CD4-positive, alpha-beta T cell treated with Interleukin-12 subunit alpha and Interleukin-12 subunit beta, for 1 hour (primary cell): ENCODE measurements at places on chromosomes 6 and 20.
A peak's percentile ranks its signal among the peaks of the same experiment; 100 is the strongest.

DNA sequence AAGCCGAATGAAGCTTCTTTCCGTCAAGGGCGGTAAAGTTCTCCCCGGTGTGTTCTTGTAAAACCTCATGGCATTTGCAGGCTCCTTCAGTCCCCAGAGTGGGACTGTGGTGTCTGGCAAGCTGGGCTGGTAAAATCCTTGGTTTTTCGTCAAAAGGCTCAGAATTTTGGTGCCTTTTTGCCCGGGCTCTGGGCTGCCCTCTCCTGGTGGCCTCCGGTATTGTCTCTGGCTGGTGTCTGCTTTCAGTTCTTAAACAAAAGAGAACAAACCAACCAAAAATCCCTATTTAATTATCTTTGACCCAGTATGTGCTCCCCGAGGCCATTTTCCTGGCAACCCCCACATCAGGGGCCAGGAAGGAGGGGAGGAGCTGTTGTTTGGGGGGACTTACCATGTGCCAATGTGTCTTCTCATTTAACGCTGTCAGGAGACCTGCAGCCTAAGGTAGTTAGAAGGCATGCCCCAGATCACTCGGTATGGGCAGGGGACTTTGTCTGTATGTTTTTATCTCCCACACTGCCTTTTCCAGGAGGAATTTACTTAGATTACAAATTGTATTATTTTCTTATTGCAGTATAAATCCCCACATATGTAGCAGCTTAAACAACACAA lies 11.1 kb downstream of the CDH4 start:
- peak; percentile 7 for DNase-seq

GRCh38 chr6:39808964-39809363 lies 16.8 kb downstream of the DAAM2 start:
- DNase-seq = no peak

- no peak for DNase-seq
These were observed at the start of gene NRSN2 for GRCh38 chr20:346640-347316. TSS of gene NRSN2 (plus strand) at chr20:347111. CDS start at chr20:349644, 2,533 bp downstream.

DNA sequence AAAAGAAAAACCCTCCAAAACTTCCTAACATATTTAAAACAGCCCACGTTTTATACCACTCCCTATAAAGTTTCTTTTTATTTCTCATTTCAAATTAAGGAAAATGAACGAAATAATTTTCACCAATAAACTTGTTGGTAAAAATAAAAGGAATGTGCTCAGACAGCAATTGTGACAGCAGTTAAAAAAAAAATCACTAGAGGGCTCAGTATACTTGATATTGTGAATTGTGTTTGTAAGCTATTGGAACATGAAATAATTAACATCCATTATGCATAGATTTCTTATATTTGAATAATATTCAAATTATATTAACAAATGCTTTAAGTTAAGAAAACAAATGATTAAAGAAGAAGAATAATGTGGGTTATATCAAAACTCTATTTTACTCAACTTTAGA lies 105.5 kb downstream of the ASCC3 start:
- DNase-seq = no peak

- DNase-seq = no peak
These were observed 375.0 kb downstream of the CDC5L start for GRCh38 chr6:44762496-44762895.

- no peak for DNase-seq
These were observed 49.4 kb downstream of the PDSS2 start for GRCh38 chr6:107409942-107410341.

GRCh38 chr6:142692942-142693341 lies 252.0 kb downstream of the HIVEP2 start:
- peak; percentile 66 for DNase-seq

- DNase-seq = peak; percentile 30
These were observed 61.4 kb downstream of the TXLNB start for GRCh38 chr6:139230391-139230840.

DNA sequence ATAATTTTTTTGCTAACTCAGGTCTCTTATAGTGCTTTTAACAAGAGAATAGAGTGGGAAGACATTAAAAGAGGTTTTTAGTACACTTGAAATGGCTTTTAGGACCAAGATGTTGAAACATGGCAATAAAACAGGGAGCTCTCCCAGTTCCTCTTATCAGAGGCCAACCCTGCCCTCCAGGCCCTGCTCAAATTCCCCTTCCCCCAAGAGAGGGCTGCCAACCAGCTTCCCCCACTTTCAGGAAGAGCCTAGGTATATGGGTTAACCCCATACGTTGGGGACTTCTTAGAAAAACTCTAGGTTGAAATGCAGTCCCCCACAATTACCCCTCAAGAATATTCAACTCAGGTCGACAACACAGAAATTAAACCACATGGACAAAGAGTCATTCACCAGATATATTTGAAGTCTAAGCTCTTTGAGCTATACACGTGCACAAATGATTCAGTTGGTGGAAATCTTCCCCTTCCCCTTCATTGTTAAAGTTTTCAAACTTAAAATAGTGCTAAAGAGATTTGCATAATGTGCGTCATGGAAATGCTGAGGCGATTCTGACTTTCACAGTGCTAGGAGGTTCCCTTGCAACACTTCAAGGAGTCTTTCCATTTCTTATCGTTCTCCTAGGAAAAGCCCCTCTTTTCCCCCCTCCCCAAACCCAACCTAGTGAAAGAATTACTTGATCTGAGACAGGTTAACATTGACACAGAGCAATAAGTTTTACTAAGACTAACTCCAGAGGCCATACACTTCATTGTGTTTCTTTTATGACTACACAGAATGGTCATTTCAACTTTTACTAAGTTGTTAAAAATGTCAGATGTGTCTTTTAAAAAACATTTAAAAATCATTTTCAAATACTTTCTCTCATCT lies 49.8 kb upstream of the ENPP5 start:
- no peak for DNase-seq

DNA sequence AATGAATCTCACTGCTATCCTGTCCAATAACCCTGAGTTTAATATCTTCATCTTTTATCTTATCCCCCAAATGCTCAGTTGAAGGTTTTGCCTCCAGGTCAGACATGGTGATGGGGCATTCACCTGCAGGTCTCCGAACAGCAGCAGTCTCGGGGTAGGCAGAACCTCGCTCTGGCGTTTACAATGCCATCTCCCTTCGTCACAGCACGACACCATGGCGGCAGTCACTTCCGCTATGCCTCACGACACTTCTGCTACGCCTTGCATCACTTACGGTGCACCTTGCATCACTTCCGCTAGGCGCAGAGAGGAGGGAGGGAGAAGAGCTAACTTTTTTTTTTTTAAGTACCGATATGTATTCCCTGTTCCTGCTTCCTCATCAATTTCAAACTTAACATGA lies 194.9 kb downstream of the BCAS1 start:
- no peak for DNase-seq

DNA sequence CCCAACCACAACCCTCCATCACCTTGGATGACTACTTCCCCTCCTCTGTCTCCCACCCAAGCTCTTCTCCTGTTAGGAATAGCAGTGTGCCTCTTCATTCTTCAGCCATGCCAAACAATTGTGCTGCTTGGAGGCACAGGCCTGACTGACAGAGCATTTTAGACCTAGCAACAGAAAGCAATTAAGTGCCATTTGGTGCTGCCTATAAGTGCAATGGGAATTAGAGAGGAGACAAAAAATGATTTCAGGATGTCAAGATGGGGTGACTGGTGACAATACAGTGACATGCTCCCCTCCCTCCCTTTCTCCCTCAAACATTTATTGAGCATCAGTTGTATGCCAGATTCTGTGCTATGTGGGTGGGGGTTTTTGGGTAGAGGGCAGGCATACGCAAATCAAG lies 322.6 kb upstream of the MOCS1 start:
- no peak for DNase-seq

DNA sequence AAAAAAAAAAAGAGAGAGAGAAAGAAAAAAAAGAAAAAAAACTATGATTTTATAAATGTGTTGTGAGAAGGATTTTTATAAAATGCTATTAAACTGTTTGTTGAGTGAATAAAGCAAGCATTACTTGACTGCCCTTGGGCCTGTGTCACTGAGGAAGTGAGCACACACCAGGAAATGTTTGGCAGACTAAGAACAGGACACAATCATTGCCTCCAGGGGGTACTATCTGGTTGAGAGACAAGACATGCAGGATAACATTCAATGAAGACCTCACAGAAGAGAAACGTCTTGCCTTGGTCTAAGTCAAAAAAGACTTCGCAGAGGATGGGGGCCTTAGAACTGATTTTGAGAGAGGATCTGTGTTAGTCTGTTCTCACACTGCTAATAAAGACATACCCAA lies 40.6 kb downstream of the MTFR2 start:
- no peak for DNase-seq

- no peak for DNase-seq
These were observed 124.1 kb downstream of the PREX1 start for GRCh38 chr20:48703511-48704219.

- no peak for DNase-seq
These were observed 708.8 kb downstream of the HDGFL1 start for GRCh38 chr6:23278180-23278532.

GRCh38 chr6:42179945-42180313 lies 6.8 kb downstream of the GUCA1A start:
- no peak for DNase-seq

DNA sequence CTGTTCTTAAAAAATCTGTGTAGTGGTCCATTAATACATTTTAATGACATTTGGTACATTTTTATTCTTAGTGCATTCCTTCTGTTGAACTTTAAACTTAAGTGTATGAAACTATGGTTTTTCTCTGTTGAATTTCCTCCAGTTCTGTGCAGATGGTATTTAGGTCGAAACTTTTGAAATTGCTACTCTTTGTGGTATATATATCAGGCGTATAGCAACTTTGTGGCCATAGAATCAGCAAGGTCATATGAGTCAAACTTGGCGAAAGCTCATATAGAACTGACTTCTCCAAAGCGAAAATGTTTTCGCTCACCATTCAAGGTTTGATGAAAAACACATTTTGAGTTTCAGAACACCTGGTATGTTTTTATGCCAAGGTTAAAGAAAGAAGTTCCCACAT lies 93.7 kb downstream of the MAP3K4 start:
- DNase-seq = no peak

DNA sequence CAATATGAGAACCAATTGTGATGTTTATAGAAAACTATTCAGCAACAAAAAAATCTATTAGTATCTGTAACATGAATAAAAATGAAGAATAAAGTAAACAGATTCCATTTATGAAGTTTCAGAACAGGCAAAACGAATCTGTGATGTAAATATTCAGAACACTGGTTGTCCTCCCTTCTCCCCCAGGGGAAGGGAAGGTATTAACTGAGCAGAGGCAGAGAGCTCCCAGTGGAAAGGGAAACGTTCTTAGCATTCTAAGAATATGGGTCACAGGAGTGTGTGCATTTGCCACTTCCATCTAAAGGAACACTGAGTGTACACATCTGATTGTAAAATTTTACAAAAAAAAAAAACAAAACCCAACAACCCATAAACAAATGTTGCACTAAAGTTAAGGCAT lies 23.1 kb downstream of the SPAG4 start:
- DNase-seq = no peak

DNA sequence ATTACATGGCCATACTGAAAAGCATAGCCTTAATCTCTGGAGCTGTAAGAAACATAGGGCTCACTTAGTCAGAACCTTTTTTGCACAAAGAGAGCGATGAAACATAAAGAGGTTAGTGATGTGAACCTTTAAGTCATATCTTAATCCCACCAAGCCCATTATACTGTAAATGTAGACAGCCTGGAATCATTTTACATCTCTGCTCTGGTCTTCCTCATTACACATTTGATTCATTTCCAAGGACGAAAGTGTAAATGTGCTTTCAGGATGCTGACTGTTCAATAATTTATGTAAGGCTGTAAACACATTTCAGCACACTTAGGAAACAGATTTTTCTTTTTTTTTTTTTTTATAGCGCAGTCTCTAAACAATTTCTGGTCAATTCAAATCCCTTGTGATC lies 131.3 kb upstream of the B3GAT2 start:
- no peak for DNase-seq

GRCh38 chr6:112237595-112237994 lies 16.8 kb downstream of the LAMA4 start:
- DNase-seq = no peak

DNA sequence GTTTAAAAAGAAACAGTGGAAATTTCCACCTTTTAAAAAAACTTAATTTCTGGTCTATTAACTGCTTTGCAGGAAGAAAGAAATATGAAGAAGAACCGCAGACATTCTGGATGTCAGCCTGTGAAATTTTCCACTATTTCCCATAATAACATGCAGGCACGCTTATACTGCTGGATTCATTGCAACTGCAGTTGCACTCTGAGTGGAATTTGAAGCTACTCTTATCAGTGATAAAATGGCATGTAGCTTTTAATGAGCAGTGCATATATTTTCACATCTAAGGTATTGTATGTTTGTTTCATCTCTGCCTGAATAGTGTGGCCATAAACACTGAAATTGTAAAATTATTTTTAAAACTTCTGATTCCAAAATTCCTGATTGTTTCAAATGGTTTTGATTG lies 28.2 kb downstream of the NCOA3 start:
- DNase-seq = no peak

GRCh38 chr6:169409742-169410312 lies 156.2 kb upstream of the THBS2 start:
- no peak for DNase-seq

GRCh38 chr6:105882828-105883227 lies 203.3 kb upstream of the PRDM1 start:
- no peak for DNase-seq

DNA sequence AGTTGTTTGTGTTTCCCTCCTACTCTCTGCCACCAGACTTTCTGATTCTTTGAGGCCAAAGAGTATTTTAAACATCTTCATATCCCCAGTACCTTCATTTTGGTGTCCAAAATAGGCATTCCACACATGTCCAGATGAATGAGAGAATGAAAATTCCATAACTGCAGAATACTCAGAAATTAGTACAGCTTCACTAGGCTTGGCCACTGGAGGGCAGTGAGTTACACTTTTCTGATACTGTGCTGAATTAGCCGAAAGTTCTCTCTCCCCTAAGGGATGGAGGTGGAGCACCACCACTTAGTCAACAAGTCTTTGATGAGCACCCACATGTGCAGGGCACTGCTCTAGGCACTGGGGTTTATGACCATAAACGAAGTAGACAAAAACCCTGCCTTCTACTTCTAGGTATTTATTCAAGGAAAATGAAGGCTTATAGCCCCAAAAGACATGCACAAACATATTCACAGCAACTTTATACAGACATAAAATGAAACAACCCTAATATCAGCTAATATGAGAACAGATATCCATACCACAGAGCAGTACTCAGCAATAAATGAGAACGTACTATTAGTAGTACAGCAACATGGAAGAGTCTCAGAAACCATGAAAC lies 46.1 kb upstream of the TMEM217 start:
- DNase-seq = no peak

- DNase-seq = no peak
These were observed 4.1 kb upstream of the GFOD1 start for GRCh38 chr6:13491538-13491937.

GRCh38 chr6:159118924-159119323 lies 50.3 kb upstream of the FNDC1 start:
- no peak for DNase-seq

- no peak for DNase-seq
These were observed 252.4 kb downstream of the GMDS start for GRCh38 chr6:1993042-1993441.

GRCh38 chr20:1674361-1674760 lies 16.8 kb upstream of the SIRPG start:
- DNase-seq = peak; percentile 60
